ENCODE measurements at places on chromosomes 6 and 20.

- DNase-seq, result no peak
These were observed 103.7 kb downstream of the REV3L start for GRCh38 chr6:111379302-111379701.

GRCh38 chr20:13778827-13779226 is 5.9 kb downstream of the ESF1 start:
- DNase-seq, result no peak

DNA sequence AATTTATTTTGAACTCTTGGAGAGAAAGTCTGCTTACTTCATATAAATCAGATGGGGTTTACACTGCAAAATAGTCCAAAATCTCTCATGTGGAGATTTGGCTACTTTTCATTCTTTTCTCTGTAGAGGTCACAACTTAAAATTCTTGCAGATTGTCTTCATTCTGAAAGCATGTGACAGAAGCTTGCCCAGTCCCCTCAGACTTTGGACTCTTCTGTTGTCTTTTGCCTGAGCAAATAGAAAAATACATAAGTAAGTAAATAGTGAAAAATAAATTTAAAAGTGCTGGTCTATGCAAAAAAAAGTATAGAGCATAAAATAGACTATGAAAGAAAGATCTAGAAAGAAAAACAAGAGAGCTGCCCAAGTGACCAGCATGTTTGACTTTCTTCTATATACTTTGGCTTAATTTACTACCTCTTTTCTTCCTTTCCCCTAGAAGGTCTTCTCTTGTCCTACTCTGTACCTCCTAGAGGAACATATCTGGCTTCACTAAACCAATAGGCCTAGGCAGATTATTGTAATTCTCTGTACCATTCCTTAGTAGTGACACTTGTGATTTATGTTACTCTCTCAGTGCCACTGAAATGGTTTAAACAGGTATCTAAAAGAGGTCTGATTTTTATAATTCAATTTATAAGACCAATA is 260.9 kb downstream of the TENT5A start:
- no peak for DNase-seq

DNA sequence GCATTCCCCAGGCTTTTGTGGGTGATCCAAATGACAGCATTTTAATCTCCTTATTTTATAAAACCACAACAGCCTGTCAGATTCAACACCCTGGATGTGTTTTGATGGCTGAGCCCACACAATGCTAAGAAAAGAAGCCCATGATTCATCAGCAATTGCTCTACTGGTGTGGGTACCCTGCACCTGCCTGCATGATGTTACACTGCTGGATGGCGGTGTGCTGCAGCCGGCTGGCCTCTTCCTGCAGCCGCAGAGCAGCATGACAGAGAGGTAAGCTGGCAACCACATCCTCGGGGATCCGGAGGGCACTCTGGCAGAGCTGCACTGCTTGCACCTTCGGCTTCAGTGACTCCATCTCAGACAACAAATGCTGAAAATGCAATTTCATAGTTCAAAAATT is 327.5 kb downstream of the SYNE1 start:
- DNase-seq, result no peak

DNA sequence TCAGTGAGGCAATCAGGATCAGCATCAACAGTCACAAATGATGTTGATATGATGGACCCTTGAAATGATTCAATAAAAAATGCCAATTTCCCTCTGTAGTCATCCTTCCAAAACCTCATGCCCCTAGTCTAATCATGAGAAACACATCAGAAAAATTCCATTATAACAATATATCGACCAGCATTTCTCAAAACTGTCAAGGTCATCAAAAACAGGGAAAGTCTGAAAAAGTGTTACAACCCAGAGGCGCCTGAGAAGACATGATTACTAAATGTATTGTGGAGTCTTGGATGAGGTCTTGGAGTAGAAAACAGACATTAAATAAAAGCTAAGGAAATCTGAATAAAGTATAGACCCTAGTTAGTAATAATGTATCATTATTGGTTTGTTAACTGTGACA is 133.8 kb downstream of the SLC35B3 start:
- no peak for DNase-seq

DNA sequence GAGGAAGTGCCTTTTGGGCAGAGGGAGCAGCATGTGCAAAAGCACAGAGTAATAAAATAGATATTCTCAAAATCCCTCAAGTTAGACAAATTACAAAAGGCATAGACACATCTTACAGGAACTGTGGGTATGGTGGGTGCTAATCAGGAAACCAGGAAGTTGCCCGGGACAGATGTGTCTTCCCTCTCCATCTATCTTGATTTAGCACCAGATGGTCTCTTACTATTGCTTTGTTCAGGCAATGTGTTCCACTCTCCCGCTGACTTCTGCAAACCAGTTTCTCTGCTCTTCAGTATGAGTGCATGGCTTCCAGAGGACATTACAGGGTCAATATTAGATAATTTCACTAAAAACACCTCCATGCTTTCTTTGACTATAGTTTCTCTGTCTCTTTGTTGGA is 13.2 kb downstream of the CITED2 start:
- DNase-seq, result no peak

DNA sequence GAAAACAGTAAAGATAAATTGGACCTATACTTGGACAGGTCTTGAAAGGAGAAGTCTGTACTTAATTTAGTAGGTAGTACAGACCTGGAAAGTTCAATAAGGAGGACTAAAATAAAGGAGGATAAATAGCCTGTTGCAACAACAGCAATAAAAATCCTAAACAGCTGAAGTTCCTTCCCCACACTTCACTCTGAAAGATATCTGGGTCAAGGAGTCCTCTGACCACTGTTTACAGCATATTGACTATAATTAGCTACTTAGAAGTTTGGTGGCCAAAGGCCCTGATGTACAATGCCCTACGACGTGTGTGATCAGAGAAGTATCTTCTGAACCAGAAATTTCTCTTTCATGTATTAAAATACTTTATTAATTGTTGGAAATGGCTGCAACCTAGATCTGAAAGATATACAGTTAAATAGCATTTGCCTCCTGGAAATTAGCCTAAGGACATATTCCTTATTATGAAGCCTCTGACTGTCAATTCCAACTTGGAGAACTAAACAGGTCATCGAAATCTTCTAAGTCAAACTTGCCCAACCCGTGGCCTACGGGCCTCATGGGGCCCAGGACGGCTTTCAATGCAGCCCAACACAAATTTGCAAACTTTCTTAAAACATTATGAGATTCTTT is 82.8 kb downstream of the KIF13A start:
- DNase-seq, result peak; percentile 22

- no peak for DNase-seq
These were observed 49.6 kb downstream of the NINL start for GRCh38 chr20:25535762-25536161.

DNA sequence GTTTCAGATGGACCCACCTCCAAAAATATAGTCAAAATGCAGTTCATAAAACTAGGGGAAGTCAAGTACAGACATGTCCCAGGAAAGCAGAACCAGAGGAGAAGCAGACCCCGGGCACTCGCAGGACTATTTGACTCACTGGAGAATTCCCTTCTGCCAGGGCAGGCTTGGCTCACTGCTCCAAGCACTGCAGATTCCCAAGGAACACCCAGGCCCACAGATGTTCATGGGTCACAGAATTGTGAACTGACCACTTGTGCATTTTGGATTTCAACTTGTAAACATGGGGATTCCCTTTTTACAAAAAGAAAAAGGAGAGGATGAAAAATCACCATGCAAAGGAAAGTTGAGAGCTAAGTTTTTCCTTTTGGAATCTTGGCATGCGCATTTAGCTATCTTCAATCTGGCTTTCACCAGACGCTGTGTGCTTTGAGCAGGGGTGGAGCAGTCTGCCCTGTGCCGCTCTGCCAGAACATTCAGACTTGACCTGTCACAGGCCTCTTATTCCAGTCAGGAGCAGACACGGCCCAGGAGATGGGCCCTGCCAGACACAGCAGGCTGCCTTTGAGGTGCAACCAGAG is 237.5 kb upstream of the TAB2 start:
- DNase-seq, result peak; percentile 81

DNA sequence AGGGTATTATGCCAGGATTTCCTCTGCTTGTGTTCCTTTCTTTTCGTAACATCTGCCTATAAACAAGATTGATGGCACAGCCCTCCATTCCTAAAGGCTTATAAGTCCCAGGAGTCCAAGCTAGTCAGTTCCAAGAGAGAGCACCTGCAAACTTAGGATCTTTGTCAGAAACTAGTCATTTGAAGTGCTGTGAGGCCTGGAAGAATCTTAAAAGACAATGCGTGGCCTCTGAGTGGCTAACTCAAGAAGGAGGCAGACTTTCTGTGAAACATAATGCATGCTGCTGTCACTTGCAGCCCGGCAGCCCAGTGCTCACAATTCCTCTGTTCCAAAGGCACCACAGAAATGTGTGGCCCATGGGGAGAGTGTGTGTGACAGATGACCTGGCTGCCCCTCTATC is 135.0 kb upstream of the SUPT3H start:
- no peak for DNase-seq

- DNase-seq, result no peak
These were observed 113.9 kb upstream of the TMEM170B start for GRCh38 chr6:11423667-11424066.

- no peak for DNase-seq
These were observed 205.3 kb upstream of the FOXA2 start for GRCh38 chr20:22789676-22790075.

- no peak for DNase-seq
These were observed 60.4 kb upstream of the AKAP12 start for GRCh38 chr6:151179321-151179720.

- no peak for DNase-seq
These were observed 676.9 kb downstream of the HACE1 start for GRCh38 chr6:104182811-104183210.

DNA sequence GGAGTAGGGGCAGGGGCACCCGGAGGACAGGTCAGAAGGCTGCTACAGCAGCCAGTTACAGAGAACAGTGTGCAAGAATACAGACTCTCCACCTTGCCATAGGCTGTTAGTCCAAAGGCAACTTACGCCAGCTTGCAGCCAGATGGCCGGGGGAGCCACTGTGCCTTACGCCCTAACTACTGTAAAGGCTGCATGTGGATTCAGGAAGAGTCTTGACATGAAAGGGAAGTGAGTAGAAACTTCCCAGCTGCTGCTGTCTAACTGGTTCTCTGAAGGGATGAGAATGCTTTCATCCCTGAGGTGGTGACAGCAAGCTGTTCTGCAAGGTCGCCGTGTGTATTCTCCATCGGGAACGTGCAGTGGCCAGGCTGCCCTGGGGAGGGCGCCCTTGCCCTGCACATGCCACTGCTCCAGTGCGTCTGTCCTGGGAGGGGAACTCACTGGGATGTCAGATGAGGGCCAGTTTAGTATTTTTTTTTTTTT is 46.1 kb downstream of the LYRM4 start:
- peak; percentile 50 for DNase-seq

DNA sequence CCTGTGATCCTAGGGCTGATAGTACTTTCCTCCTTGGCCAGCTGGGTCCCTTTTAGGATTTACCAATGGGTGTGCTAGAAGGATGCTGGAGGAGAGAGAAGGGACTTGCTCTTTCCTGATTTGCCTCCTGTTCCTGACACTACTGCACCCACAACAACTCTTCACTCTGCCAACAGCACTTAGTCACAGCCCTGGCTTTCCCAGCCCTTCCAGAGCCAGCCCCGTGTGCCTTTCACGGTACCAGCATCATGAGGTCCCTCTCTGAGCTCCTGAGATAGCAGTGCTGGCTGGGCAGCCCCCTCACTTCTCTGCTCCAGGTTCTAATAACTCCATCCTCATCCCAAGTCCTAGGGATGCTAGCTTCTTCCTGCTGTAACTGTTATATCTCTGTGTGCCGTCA is 80.9 kb downstream of the DNAH8 start:
- no peak for DNase-seq

- no peak for DNase-seq
These were observed 45.5 kb upstream of the NR2E1 start for GRCh38 chr6:108120311-108120710.
